ENCODE measurements at places on chromosomes 6 and 20. TPM values are rescaled to one million over a fixed set of nuclear protein-coding genes. Genes with fewer than 3 reads are reported as not detected.

DNA sequence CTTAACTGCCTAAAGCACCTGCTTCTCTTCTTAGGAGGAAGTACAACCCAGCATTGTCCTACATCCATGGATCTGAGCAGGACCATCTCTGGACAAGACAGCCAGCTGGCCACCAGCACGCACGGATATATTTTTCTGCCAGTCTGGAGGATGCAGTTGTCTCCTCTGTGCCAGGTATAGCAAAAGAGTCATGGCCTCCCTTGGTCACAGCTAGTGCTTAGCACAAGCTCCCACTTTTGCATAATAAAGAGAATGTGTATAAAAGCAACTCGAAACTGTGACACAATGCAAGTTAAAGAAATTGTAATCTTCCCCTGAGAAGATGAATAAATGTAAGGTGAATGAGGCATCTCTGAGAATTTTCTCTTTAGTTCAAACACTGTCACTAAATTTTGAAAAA lies 267.8 kb upstream of the MANEA start:
- no peak for DNase-seq

Gene ZC2HC1B
- total RNA-seq = not detected

Gene RWDD2A
- 9.0 TPM for total RNA-seq

GRCh38 chr6:137923866-137924653 lies 57.0 kb downstream of the TNFAIP3 start:
- no peak for DNase-seq

- DNase-seq = no peak
These were observed 54.2 kb downstream of the SLC35F1 start for GRCh38 chr6:117961301-117961700.

Gene OR5V1
- not detected for total RNA-seq

GRCh38 chr6:109672175-109672574 lies 18.8 kb downstream of the AK9 start:
- no peak for DNase-seq
